Brain pericyte (primary cell): ENCODE measurements at places on chromosomes 7 and 10.
A peak's percentile ranks its signal among the peaks of the same experiment; 100 is the strongest.

- DNase-seq = no peak
Observed at GRCh38 chr7:24829787-24830186, 72.5 kb upstream of the GSDME start.

DNA sequence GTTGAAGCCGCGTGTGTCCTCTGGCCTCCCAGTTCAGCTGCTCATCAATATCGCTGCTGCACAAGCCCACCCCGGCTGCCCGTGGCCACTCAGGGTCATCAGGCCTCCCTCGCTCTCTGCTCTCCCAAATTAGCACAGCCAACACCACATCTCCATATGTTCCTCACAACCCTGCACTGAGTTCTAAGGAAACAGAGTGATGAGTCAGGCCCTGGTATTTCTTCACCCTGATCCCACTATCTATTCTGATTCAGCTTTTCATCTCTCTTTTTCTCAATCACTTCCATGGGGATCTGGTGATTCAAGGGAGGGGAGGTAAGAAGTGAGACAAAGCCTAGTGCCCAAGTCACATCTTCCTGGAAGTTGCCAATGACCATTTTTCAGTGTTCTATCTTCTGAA is 23.8 kb downstream of the CYTH3 start:
- DNase-seq = no peak

DNA sequence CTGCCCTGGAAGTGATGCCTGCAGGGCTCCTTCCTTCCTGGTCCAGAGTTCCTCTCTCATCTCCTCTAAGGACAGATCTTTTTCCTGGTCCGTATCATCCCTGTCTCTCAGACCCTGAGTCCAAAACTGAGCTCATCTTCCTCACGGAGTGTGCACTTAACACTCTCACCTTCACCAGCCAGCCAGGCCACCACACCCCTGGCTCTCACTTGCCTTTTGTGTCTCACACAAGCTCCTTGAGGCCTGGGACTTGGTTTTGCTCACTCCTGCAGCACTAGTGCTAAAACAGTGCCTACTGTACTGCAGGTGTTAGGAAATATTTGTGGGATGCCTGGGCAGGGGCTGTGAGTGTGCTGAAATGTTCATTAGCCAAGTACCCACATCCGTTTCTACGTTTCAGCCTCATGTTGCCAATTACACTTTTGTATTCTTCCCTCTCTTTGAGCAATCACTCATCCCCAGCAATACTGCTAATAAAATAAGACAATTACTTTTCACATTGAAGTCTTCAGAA is 21.4 kb upstream of the PARP12 start:
- DNase-seq = no peak

DNA sequence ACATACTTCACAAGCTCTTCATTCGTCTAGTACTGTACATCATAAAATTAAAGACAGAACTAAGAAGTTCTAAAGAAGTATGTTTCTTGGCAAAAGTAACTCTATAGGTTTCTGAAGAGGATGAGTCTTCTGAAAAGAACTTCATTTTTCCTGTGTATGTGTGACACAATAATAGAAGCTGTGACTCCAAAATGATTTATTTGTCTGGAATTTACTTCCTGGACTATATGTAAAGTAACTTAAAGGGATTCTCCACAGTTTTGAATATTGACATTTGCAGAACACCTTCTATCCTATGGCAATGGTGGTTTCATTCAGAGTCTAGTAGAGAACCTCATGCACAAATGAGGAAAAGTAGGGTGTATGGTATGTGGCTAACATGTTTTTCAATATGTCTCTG is 19.8 kb upstream of the CLDN12 start:
- no peak for DNase-seq

DNA sequence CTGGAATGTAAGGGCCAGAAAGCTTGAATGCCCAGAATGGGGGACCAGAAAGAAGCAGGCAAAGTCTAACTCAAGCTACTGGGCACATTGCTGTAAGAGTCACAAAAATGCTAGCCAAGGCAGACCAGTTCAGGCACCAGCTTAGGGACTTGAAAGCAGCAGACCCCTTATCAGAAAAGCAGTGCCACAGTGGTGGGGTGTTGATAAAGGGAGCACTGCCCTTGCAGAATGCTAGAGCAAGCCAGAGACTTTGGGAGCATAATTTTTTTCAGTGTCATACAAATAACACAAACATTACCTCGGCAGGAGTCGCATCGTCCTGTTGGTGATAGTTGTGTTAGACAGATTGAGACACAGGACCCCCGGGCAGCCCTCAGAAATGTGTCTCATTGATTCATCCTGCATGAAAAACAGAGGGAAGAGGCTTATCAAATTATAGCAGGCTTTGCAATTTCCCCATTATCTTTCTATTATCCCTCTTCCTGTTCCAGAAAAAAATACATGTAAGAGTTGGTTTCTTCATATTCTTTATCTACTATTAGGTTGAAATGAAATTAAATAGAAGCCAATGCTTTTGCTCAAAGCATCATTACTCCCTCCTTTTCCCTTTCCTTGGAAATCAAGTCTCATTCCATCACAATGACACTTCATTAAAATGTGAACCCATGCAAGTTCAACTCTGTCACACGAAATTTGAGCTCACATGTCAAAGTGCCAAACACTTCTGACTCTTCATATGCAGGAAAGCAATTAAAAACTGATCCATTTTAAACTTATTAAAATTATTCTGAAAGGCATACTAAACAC is 13.4 kb downstream of the LRRC17 start:
- no peak for DNase-seq

DNA sequence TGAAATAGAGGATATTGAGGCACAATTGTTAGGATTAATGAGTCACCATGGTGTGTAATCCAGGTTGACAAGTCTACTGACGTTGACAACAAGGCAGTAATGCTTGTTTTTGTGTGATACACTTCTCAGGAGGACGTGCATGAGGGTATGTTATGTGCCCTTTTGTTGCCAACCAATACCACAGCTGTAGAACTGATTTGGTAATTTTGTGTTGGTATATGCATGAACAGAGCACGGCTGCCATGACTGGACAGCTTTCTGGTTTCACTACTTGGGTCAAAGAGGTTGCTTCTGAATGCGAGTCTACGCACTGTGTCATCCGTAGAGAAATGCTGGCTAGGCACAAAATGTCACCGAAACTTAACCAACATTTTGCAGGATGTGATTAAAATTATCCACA is 32.9 kb downstream of the PHTF2 start:
- no peak for DNase-seq

DNA sequence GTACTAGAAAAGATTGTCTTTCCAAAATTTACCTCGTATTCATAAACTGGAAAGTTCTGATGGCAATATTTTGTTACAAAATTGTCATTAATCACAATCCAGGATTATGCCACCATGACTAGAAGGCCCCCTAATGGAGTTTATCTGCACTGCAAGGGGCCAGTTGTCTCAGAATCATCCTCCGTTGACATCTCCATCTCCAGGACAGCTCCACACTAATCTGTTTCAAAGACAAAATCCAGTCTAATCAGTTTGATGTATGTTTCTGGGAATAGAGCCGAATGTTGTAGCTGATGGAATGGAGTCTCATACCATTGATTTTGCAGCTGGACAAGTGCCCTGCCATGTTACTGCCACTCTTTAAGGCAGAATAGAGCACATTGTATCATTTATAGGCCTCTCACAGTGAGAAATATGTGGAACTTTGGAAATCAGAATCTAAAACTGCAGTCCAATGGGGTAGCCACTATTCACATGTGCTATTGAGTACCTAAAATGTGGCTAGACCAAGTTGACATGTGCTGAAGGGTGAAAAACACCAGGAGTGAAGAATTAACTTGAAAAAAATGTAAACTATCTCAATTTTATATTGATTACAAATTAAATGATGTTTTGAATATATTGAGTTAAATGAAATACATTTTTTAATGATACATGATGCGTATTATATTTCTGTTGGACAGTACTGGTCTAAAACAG is 38.3 kb upstream of the TOMM7 start:
- DNase-seq = no peak

DNA sequence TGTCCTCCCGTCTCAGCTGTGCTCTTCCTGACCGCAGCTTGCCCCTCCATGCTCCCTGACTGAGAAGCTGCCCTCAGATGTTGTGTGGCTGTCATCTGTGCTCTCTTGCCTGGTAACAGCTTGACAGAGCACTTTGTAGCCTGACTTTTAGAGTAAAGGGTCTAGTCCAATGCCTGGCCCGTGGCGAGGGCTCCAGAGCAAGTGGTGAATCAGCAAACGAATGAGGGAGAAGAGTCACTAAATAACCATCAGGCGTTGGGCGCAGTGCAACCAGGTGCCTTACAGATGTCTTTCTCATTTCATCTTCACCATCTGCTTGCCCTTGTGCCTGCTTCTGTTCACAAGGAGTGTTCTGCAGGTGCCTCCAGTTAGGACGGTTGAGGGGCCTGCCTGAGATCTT is 45.6 kb downstream of the MKI67 start:
- no peak for DNase-seq

DNA sequence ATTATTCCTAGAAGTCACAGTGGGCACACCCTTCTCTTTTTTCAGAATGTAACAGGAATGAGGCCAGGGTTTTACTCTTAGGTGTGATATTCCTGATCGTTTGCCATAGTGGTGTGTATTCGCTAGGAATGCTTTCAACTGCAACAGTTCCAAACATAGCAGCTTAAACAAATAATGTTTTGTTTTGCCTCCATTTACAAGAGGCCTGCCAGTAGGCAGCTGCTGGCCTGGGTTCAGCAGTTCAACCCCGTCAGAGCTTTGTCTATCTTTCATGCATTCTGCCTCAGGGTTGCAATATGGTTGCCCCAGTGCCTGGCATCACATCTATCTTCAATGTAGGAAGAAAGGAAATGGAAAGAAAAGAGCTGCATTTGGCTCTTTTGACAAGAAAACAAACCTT is 21.7 kb upstream of the RET start:
- no peak for DNase-seq

DNA sequence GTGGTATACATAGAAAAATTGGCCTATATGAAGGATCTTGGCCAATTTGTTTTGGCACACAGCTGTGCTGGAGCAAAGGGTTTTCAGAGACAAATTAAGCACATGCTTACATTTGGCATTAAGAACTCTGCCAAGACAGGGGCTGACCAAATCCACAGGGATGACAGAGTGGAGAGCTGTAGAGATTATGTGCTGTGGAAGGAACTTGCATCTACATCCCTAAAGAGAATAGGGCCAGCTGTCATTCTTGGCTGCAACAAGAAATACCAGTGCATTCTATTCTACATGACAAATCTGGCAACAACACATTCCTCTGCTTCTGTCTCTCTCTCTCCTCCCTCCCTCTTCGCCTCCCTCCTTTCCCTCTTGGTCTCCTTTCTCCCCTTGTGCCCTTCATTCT is 75.6 kb downstream of the POM121L12 start:
- no peak for DNase-seq

DNA sequence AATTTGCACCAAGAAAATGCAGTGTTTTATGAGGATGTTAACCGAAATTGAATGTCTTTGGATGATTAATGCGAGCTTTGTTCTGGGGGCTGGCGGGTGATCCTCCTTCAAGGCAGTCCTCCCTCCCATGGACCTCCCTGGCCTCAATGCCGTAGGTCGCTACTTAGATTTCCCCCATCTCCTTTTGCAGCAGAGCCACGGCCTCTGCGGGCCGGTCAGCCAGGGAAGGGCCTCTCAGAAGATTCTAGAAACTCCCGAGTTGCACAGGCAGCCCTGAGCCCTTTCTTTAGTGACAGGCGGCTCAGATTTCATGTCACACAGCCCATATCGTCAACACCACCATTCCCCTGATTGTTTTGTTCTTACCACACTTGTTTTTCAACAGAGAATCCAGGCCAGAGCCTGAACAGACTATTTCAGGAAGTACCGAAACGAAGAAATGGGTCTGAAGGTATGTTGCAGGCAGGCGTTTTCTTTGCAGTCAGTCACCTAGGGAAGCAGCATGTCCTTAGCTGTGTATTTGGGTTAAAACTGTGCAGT is 88.2 kb upstream of the SH2B2 start:
- DNase-seq = no peak

- peak; percentile 2 for DNase-seq
Observed at GRCh38 chr7:13628239-13629001, 361.0 kb downstream of the ETV1 start.

DNA sequence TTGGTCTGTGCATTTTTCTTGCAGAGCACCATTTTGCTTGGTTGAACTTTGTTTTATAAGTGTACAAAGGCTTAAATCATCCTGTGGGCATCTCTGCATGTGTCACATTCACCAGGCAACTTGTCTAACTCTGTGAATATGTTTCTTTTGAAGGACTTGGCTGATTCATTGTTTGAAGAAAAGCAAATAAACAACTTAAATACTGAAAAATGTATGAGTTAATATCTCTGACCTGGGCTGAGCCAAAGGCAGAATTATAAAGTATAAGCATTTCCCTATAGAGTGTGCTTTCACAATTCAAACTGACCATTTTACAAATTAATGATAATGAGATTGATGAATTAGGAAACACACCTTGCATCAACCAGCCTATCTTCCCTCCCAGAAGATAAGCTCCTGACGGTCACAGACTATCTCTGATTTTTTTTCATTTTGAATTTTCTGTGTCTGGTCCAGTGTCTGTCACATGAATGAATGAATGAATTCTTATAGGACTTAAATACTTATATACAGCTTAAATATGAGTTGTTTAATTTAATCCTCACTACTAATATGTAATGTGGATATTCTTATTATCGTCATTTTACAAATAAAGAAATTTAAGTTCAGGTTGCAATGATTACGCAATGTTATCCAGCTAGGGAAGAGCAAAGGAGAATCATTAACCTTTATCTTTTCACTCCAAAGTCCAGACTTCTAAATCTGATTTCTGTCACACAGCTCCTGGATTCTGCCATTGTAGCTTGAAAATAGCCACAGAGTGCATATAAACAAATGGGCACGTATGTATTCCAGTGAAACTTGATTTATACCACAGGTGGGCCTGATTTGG is 182.0 kb upstream of the PHYHIPL start:
- peak; percentile 41 for DNase-seq

DNA sequence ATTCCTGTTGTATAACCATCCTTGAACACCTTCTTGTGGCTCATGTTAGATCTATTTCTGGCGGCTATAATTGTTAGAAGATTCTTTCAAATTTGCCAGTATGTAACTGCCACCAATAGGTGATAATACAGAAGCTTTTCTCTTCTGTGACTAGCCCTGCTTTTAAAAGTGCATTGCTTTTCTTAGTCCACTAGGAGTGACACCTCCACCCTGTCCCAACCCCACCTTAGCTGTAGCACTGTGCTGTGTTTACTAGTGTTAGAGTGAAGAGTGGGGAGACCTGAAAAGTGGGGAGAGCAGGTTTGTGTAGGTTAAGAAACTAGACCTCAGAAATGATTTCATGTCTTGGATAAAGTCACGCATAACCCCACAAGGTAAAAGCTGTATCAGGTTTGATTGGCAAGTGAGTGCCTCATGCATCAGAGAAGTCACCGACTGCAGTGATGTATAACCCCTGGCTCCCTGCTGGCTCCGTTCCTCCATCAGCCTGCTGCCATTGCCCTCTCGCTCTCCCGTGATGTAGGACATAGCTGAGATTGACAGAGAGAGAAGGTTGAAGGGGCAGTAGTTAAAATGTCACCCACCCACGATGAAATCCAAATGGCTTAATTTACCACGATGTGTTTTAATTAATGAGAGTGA is 12.5 kb downstream of the NPVF start:
- no peak for DNase-seq

DNA sequence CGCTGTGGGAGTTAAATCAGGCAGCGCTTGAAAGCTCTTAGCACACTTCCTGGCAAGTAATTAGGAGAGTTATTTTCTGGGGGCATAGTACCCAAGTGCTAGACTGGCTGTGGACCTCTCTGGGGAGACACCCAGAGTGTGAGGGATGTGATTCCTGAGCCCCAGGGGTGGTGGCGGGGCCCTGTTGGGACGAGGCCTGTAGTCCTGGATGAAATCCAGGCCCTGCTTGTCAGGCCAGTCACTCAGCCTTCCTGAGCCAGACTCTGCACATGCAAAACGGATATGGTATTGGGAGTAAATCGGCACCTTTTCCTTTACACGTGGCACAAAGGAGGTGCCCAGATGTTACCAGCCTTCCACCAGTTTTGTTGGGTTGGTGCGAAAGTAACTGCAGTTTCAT is 31.2 kb downstream of the TRRAP start:
- DNase-seq = no peak
